Smooth muscle cell of bladder (primary cell): ENCODE measurements at places on chromosomes 4 and X. TPM values are rescaled to one million over a fixed set of nuclear protein-coding genes. Genes with fewer than 3 reads are reported as not detected.

The CABS1 gene
- total RNA-seq = not detected in 2 replicates

The ESX1 gene
- total RNA-seq = not detected in 2 replicates

The FAAH2 gene
- 0.28 TPM in 1 of 2 replicates, not detected in the other for total RNA-seq

The EDNRA gene
- total RNA-seq = 3.4 and 8.0 TPM in 2 replicates

The MAGEC3 gene
- not detected in 2 replicates for total RNA-seq

The RHOXF1 gene
- not detected in 2 replicates for total RNA-seq
